ENCODE measurements at places on chromosomes 12 and 14.

GRCh38 chr14:85172290-85172689, 357.7 kb upstream of the FLRT2 start:
- DNase-seq, result no peak

GRCh38 chr14:57018065-57018464, 207.8 kb upstream of the OTX2 start:
- no peak for DNase-seq

- DNase-seq, result no peak
Measured at GRCh38 chr14:36663404-36664321, 2.0 kb downstream of the PAX9 start.

DNA sequence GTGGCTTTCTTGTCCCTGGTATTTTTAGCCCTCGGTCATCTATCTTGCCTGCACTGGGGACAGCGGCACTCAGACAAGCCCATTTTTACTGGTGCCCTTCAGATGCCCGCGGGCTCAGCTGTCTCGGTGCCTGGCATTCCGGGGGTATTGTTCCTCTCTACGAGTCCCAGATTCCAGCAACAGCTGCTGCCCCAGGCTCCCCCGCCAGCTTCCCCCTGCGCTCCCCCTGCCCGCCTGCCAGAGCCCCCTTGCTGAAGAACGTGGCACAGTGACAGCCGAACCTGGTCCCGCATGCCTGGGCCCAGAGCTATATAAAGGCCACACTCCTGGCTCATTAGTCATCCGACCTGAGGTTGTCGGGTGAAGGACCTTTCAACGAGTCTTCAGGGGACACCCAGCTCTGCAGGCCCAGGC, 10.9 kb upstream of the MYL2 start:
- DNase-seq, result no peak

DNA sequence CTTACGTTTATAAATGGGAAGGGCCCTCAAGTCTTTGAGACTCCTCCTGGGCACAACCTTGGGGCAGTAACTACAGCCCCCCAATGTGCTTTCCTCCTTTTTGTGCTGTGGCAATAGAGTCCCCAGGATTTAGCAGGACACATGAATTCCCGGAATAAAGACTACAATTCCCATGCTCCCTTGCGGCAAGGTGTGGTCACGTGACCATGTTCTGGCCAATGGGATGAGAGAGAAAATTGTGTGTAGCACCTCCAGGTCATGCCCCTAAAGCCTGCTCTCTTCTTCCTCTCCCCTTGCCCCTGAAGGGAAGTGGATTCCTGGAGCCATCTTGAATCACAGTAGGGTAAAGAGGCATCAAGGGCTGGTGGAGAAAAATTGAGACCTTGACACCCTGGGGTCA, 295.1 kb upstream of the SFSWAP start:
- DNase-seq, result no peak

- DNase-seq, result no peak
Measured at GRCh38 chr14:21209185-21209584, 53.3 kb upstream of the OR5AU1 start.

DNA sequence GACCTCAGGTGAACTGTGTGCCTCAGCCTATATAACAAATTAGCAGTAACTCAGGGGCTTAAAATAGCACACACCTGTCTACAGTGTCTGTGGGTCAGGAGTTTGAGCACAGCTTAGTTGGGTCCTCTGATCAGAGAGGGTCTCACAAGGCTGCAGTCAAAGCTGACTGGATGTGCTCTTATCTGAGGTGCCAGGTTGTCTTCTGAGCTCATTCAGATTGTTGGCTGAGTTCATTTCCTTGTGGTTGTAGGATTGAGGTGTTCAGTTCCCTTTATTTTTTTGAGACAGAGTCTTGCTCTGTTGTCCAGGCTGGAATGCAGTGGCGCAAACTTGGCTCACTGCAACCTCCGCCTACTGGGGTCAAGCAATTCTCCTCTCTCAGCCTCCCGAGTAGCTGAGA, 164.7 kb downstream of the ADCK1 start:
- DNase-seq, result no peak

DNA sequence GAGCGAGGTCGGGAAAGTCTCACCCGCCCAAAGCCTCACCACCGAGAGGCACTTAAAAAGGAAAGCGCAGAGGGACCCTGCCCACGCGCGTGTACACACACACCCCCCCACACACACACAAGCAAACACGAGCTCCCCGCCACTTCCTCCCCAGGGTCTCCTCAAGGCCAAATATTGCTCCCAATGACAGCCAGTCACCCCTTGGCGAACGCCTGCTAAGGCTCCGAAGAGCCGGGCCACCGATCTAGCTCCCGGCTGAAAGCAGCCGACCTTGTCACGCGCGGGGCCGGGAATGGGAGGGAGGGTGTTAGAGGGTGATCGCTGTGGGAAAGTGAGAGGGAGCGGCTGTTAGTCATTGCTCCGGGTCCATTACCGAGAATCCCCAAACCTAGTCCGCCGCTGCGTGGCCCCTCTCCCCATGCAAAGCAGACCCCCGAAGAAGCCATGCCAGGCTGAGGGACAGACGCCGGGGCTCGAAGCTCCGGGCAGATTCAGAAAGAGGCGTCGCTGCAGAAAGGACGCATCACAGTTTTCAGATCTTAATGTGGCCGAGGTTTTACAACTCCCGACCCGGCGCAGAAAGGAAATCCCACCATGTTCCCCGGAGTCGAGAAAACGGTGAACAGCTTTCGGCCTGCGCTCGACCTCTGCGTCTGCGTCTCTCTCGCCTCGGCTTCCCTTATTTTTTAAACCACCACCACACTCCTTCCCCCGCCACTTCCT, 2.6 kb downstream of the BMP4 start:
- no peak for DNase-seq

- no peak for DNase-seq
Measured at GRCh38 chr14:59320361-59320760, 131.9 kb downstream of the DAAM1 start.

- no peak for DNase-seq
Measured at GRCh38 chr12:62963486-62964041, 28.6 kb upstream of the PPM1H start.

DNA sequence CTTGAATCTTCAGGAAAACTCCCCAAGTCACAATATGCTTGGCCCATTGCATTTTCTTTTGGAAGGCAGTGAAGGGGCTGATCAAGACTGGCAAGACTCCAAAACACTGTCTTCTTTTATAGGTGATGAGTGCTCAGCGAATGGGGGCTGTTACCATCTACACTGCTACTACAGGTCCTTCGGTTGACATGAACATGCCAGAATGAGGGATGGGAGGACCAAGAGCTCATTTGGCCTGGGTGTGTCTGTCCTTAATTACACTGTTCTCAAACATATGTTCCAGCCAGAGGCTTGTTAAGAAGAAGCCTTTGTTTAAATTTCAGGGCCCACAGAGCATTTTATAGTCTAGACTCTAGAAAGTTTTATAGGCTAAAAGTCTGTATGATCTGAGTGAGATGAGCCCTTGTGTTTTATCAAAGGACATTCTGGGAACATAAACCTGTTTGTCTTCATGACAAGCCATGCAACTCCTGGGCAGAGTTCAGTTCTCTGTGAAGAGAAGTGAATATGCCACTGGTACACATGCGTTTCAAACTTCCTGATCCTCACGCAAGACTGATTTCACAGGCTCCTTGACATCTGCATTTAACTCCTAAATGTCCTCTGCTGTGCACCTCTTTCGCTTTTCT, 4.7 kb upstream of the FAM234B start:
- DNase-seq, result no peak

DNA sequence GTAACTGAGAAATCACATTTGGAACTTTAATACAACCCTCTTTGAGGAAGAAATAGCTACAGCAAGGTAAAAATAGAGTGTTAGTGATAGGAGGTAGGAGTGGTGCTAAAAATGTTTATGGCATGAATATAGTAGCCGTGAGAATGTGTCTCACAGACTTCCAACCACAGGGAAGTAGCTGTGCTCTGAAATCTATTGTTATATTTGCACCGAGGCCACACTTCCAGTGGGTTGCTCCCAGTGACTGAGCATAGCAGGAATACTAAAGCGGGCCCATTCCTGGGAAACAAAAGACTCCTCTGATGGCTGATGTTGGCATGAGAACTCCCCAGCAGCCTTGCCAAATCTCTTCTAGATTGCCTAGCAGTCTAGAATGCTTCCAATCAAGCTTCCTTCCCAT, 174.1 kb upstream of the PLXNC1 start:
- DNase-seq, result no peak

GRCh38 chr12:46921048-46921763, 95.4 kb upstream of the SLC38A4 start:
- DNase-seq, result no peak

GRCh38 chr14:61726778-61727658, 31.7 kb downstream of the HIF1A start:
- no peak for DNase-seq

DNA sequence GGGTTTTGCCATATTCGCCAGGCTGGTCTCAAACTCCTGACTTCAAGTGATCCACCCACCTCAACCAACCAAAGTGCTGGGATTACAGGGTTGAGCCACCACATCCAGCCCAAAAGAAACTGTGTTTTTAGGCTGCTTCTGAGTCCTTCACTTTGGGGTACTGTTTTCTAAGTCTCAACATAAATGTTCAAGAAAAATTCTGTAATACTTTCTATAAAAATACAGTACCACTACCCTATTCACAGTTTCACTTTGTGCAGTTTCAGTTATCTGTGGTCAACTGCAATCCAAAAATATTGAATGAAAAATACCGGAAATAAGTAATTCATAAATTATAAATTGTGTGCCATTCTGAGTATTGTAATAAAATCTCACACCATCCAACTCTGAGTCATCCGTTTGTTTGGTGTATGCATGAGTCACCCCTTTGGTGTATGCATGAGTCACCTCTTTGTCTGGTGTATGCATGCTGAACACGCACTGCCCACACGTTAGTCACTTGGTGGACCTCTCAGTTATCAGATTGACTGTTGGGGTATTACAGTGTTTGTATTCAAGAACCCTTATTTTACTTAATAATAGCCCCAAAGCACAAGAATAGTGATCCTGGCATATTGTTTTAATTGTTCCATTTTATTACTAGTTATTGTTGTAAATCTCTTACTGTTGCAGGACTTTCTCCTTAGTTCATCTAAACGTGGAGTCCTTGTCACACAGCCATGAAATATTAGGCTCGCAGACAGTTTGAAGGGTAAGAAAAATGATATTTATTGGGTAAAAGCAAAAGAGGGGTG, 190.2 kb downstream of the FSCB start:
- no peak for DNase-seq

DNA sequence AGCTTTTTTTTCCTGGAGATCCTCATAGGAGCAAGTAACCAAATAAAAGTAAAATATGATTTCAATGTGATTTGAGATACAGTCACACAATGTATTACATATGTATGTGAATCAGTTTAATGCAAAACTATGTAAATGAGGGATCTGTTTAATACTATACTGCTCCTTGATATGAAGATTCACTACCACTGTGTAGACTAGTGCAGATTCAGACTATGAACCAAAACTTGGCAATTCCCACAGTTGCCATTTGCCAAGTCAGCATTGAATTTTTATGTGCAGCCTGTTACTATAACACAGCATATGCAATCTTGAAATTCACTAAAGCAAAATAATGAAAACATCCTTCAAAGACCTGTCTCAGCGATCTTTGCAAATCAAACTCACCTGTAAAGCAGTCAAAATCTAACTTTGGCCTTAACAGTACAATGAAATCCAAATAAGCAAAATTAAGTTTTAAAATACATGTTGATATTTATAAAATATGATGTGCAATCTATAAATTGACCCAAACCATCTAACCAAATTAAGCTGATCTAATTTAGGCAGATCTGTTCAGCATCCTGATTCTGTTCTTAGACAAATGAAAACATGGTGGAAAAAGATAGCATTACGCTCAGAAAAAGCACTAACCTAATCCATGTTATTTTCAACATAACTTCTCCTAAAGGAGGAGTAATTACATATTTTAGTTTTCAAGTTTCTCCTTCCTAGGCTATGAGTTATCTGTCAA, 25.5 kb upstream of the LMNTD1 start:
- no peak for DNase-seq

DNA sequence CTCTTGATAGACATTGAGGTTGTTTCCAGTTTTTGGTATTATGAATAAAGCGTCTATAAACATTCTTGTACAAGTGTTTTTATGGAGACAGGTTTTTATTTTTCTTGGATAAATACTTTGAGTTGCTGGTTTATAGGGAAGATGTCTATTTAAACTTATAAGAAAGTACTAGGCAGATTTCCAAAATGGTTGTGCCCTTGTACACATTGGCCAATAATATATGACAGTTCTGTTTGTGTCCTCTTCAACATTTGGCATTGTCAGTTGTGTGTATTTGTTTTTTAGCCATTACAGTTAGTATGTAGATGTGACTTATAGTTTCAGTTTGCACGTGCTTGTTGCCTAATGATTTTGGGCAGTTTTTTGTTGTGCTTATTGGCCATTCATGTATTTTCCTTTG, 42.1 kb downstream of the VRK1 start:
- DNase-seq, result no peak

- DNase-seq, result no peak
Measured at GRCh38 chr14:74638066-74638465, 26.0 kb upstream of the LTBP2 start.

GRCh38 chr14:39099748-39100147, 3.3 kb downstream of the SEC23A start:
- DNase-seq, result no peak

GRCh38 chr12:6273541-6274230, 36.8 kb upstream of the PLEKHG6 start:
- no peak for DNase-seq

DNA sequence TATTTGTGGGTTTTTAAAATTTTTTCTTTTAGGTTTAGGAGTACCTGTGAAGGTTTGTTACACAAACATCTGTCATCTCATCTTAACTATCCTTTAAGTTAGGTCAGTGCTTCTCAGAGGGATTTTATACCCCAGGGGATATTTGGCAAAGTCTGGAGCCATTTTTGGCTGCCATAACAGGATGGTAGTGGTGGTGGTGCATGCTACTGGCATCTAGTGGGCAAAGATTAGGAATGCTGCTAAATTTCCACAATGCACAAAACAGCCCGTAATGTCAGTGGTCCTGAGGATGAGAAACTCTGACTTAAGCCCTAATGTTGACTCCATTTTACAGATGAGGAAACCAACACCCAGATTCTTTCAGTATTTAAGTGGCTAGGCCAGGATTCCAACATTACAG, 85.2 kb upstream of the MYF6 start:
- DNase-seq, result no peak

DNA sequence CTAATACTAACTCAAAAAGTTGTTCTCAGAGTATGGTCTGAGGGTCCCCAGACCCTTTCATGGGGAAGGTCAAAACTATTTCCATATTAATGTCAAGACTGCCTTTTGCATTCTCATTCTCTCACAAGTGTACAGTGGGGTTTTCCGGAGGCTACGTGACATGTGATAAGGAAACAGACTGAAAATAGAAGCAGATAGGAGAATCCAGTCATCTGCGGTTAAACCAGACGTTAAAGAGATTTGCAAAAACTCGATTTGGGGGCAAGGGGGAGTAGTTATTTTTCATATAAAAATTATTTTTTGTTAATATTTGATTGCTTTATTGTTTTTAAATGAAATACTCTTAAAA, 1.0 kb upstream of the NAP1L1 start:
- peak; percentile 13 for DNase-seq

GRCh38 chr12:85639834-85640233, 196.4 kb downstream of the RASSF9 start:
- no peak for DNase-seq

GRCh38 chr14:43087666-43088065, 1419.4 kb downstream of the FSCB start:
- DNase-seq, result no peak

- DNase-seq, result no peak
Measured at GRCh38 chr12:121537814-121538698, 42.8 kb downstream of the KDM2B start.

GRCh38 chr12:125068391-125068790, 3.2 kb downstream of the AACS start:
- no peak for DNase-seq
